ENCODE measurements at places on chromosomes 6 and 20.

DNA sequence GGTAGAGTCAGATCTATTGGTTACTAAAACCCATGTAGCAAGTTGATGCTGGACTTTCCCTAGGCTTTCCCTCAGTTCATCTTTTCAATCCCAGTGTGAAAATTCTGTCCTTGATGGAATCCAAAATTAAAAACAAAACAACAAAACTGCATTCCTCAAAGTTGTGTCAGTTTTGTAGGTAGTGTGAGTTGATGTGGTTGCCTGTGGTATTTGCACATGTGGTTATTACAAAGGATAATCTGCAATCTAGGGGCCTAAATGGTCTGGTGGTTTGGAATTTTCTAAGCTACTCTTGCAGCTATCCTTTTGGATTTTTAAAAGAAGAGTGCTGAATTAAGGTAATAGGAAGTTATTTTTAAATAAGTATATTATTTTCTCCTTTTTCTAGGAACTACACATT, 132.2 kb upstream of the SCGN start:
- DNase-seq: no peak

DNA sequence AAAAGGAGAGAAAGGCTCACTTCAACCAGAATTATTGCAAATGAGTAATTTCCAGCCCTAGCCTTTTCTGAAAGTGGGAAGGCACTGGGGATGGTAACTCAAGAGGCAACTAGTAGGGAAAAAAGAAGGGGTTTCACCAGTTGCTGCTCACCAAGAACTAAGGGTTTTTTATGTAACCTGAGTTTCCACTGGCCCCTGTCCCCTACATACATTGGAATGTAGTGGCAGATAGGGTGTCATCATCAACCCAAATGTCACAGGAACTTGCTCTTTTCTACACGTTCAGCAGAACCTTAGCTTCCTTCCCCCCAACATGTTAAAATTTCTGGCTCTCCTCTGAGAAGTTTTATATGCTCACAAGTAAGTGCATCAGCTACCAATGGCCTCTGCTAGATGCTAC, 38.2 kb upstream of the PKHD1 start:
- DNase-seq: no peak

DNA sequence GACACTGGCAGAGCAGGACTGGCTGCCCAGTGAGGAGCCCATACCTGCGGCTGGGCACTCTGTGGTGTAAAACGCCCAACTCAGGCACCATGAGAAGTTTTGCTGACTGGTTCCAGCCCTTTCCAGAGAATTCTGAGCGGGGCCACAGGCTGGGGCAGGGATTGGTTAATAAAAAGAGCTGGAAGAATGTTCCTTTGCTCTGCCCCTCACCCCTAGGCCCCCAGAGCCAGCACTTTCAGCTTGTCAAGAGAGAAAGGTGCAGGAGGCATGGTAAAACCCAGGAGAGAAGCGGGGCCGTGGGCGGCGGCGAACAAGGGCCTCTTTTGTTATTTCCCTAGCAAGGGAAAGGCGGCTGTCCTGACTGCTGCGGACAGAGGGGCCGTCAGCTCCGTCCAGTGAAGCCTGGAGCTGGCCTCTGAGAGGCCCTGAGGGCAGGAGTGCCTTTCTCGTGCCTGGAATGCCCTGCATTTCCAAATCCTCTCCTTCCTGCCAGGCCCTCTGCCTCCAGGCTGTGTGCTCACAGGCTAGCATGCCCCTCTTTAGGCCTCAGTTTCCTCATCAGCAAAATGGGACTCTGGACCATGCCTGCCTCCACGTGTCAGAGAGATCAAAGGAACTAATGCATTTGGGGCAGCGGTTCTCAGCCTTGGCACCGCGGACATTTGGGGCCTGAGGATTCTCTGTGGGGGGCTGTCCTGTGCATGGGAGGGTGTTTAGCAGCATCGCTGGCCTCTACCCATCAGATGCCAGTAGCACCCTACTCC, 12.9 kb downstream of the SLC13A3 start:
- DNase-seq: no peak

DNA sequence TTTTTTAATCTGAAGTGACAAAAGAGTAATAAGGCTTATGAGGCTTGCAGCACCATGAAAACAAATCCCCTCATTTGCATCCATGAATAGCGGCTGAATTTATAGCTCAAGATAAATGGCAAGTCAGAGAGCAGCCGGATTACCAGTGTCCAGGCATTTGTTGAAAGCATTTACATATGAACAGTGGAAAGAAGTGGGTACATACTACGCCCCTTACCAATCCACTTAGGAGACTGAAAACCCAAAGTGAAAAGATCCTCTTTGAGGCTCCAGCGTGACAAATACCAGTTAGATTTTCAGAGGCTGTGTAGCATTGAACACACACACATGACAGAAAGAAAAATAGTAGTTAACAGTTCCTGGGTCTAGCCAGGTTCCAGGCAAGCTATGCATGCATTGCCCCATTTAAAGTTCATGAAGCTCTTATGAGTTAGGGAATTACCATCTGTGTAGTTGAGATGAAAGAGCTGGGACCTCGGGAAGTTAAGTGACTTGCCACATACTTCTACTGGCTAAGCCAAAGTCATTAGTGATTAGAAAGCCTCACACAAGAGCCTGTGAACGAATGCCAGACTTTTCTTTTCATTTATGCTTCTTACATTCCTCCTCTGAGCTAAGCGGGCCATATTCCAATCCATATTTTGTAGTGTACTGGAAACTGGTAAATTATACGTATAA, 28.3 kb upstream of the NHSL1 start:
- no peak for DNase-seq

DNA sequence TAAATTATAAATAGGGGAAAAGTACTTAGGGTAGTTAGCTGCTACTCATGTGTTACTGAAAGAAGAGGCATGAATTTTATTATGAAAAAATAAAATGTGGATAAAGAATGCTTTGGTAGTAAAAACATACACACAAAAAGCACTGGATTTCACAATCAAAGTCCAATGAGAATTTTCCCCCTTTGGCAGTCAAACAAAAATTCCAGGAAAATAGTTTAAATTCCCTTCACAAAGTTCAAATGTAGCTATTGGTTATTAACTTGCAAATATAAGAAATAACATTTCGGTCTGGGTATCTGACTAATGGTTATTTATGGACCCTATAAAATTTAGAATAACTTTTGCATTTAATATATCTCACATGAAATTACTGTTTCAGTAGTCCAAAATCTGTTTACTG, 210.4 kb downstream of the FOXC1 start:
- no peak for DNase-seq

GRCh38 chr6:147023581-147023980, 180.6 kb upstream of the STXBP5 start:
- no peak for DNase-seq

DNA sequence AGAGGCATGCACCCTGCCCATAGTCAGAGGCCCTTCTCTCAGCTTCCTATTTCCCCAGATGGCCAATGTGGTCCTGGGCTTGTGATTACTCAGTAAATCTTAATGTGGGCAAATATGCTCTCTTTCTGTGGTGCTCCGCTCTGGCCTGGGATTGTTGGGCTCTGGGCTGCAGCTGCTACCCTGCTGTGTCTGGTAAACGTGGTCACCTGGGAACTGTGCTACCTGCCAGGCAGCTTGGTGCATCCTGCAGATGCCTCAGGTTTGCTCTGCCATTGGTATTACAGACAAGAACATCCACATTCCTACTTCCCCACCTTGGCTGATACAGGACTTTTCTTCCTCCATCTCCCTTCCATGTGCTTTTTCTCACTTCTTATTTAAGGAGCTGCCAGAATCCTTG, 611.5 kb upstream of the IMPG1 start:
- no peak for DNase-seq

DNA sequence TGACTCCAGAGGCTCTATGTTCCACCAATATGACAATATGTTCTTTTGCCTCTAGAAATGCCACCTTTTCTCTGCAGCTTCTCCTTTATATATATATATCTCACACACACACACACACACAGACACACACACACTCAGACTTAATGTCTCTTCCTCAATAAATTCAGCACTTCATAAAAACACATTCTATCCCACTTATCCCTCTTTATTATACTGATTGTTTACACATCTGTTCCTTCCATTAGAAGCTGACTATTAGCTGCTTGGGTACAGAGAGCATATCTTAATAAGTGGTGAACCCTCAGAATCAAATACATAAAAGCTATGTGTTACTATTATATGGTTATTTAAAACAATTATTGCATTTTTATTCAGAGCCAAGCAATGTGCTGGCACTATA, 23.3 kb downstream of the NRSN1 start:
- DNase-seq: no peak

GRCh38 chr6:33243476-33243875, 28.2 kb downstream of the VPS52 start:
- no peak for DNase-seq

- DNase-seq: no peak
These were observed 55.8 kb downstream of the STMND1 start for GRCh38 chr6:17157617-17158016.

DNA sequence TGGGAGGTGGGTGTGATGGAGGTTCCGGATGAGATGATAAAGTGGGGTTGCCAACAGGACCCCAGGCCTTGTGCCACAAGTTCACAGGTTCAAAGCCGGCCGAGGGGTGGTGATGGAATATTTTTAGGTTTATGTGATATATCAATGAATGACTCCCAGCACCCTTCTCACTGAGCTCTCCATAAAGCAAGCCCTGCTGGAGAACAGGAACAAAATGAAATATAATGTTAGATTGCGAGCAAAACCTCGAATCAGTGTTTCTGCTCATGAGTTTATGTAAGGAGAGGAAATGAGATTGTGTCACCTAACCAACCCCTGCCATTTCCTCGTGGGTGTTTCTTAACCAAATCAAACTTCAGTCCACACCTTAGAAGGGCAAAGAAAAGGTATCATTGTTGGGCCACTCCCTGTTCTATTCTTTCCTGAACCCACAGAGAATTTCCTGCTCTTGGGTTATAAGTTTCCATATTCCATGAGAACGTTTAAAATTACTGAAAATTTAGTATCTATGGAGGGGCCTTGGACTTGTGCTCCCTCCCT, 192.2 kb upstream of the EXOC2 start:
- DNase-seq: no peak

GRCh38 chr20:5551621-5552020, 198.6 kb upstream of the SHLD1 start:
- no peak for DNase-seq

DNA sequence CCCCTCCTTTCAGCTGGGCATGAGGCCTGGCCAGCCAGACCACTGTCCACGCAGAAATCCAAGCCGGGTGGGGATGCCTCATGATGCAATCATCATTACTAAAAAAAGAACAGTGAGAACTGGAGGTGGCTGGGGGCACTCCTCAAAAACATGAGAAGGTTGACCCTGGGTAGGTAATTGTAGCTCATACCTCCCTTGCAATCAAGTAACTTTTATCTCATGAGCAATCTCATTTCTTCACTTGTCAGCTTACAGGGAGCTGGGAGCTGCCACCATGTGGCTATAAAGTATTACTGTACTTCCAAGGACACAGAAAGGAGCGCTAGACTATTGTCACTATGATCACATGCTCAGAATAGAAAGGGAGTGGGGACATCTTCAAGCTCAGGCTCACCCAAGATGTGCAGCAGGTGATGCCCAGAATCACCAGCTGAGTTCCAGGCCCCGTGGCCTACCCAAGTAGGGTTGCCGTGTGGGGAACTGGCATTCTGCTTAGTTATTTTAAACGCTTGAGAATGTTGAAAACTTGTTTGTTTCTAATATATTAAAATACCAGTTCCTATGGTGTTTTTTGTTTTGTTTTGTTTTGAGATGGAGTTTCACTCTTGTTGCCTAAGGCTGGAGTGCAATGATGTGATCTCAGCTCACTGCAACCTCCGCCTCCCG, 3.0 kb upstream of the CDH26 start:
- no peak for DNase-seq

- no peak for DNase-seq
These were observed 1.7 kb downstream of the ADGRF4 start for GRCh38 chr6:47700053-47700452.
